ENCODE measurements at places on chromosomes 4 and X. TPM values are rescaled to one million over a fixed set of nuclear protein-coding genes. Genes with fewer than 3 reads are reported as not detected.

The SLC25A4 gene
- total RNA-seq: 78.3 TPM

- DNase-seq: no peak
Observed at GRCh38 chrX:9885150-9885549, 82.0 kb upstream of the CLDN34 start.

DNA sequence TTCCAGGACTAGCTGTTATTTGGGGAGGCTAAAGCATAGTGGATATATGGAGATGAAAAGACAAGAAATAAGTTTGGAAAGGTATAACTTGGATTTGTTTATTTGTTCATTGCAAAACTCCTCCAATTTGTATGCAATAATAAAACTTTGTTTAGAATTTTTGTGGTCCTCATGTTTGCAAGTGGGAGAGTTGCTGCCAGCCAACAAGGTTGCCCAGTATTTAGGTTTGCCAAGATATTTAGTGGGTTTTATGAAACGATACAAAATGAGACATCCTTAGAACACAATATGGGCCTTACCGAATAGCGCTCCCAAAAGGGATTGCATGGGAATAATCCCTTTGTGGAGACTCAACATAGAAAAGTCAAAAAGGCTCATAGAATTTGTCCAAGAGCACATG is 162.1 kb downstream of the INPP4B start:
- DNase-seq: no peak

- DNase-seq: no peak
Observed at GRCh38 chr4:185328586-185328985, 67.1 kb downstream of the LRP2BP start.

DNA sequence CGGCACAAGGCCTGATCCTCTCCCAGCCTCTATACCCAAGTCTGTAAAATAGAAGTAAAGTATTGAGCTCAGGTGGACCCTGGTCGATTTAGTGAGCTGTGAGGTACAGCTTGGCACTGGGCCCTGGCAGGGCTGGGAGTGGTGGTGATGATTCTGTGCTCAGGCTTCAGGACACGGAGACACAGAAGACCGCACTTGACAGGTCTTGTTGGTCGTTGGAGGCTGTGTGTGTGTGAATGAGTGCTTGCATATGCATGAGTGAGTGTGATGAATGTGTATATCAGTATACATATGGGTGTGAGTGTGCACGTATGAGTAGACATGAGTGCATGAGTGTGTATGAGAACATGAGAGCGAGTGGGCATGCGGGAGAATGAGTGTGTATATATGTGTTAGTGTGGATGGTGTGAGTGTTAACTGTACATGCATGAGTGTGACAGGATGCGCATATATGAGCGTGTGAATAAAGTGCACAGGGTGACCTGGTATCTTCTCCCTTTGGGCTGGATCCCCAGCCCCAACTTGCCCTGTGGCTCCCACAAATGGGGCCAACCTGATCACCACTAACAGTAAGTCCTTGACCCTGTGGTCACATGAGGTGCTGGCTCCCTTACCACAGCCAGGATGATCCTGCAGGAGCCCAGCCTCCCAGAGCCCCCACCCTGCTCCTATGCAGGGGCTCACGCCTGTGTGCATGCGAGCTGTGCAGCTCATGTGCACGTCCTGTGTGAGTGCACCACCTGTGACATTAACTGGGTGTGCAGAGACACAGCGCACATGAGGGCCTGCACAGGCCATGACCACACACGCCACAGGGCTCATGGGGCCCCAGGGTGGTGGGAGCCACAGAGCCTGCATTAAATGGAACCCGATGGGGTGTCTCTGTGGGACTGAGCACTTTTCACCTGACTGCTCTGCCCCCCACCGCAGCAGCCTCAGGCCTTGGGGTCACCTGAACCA is 20.8 kb downstream of the SH3BP2 start:
- DNase-seq: no peak

- DNase-seq: no peak
Observed at GRCh38 chr4:187362937-187363857, 632.4 kb upstream of the ZFP42 start.
